ENCODE measurements at places on chromosomes 1 and 21. TPM values are rescaled to one million over a fixed set of nuclear protein-coding genes. Genes with fewer than 3 reads are reported as not detected.

- DNase-seq, result no peak
These were observed 27.2 kb downstream of the AK5 start for GRCh38 chr1:77308889-77309621.

GRCh38 chr1:27027575-27028250 lies 15.1 kb upstream of the TENT5B start:
- DNase-seq, result no peak

- DNase-seq, result no peak
These were observed 22.7 kb downstream of the COL6A1 start for GRCh38 chr21:46004168-46004861.

- DNase-seq, result no peak
These were observed 171.5 kb downstream of the ADSS2 start for GRCh38 chr1:244280201-244280600.

DNA sequence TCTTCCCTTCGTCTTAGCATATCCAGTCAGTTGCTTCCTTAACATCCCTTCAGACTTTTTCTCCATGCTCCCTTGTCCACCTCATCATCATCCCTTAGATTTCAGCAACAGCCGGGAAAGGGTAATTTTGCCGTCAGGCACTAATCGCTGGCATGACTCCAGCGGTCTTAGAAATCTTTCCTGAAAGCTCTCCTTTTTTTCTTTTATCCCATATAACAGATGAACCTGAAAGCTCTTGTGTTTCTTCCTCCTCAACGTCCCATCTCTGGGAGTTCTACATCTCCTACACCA lies 10.4 kb upstream of the BOLA1 start:
- no peak for DNase-seq

DNA sequence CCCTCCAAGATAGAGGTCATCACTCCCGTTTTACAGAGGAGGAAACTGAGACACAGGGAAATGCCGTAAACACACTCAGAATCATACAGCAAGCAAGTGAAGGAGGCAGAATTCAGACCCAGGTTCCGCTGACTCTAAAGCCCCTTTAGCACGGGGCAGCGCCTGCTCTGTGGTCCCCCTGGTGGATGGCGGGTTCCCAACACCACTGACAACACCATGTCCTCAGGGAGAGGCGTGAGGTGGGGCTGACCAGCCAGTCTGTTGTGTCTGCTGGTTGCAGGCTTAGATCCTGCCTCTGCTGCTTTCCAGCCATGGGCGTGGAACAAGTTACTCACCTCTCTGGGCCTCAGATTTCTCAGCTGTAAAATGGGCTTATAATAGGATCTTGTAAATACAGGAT lies 617.3 kb downstream of the MATN1 start:
- DNase-seq, result peak; percentile 73

GRCh38 chr1:21349693-21350092 lies 59.4 kb upstream of the ECE1 start:
- no peak for DNase-seq

- no peak for DNase-seq
These were observed 3.2 kb downstream of the MYOCOS start for GRCh38 chr1:171625225-171625624.

The LRRC47 gene
- total RNA-seq, result 42.4 TPM

The TMPRSS3 gene
- 15.4 TPM for total RNA-seq

The ACTA1 gene
- total RNA-seq, result not detected

The CYP4B1 gene
- 3.3 TPM for total RNA-seq

- DNase-seq, result no peak
These were observed 8.1 kb downstream of the MAN1A2 start for GRCh38 chr1:117375327-117375726.

GRCh38 chr1:112508278-112509004 lies at the start of gene WNT2B:
TSS of gene WNT2B (plus strand) at chr1:112508965. CDS start at chr1:112509263, 298 bp downstream.
- DNase-seq, result peak; percentile 28

DNA sequence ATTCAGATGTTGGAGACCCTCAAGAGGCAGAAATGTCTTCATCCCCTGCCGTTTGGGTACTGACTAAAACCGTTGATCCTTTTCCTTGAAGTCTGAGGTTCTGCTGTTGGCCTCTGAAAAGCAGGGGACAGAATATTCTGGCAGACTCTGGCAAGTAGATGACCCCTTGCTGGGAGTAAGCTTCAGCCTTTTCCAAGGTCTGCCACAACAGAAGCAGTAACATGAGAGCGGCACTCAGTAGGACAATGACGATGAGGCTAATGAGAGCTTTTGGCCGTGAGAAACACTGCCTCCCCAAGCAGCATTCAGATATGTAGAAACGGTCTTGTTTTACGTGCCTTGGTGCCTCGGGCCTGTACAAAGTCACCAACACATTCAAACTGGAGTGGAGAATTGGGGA lies 143.7 kb downstream of the ST6GALNAC5 start:
- DNase-seq, result no peak

GRCh38 chr1:211013346-211014240 lies 120.4 kb downstream of the KCNH1 start:
- no peak for DNase-seq

The PROK1 gene
- not detected for total RNA-seq

GRCh38 chr1:11576109-11576875 lies 77.9 kb downstream of the FBXO2 start:
- DNase-seq, result no peak

GRCh38 chr21:41425954-41426675 lies at the start of gene MX1:
TSS of gene MX1 (plus strand) at chr21:41426239. CDS start at chr21:41432071, 5,832 bp downstream.
- DNase-seq, result peak; percentile 51

DNA sequence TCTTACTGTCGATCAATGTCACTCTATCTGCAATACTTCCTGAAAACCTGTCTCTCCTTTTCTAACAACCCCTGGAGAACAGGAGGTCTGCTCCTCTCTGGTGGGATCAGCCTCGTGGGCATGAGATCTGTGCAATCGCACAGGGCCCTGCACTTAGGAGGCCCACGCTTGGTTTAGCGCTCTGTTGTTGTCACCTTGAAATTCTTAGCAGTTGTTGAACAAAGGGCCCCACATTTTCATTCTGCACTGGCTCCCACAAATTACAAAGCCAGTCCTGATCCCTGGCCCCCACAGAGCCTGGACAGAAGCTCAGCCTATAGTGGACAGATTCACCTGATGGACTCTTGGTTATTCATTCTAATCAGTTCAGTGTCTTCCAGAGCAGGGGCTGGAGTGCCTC lies 18.6 kb downstream of the SPOCD1 start:
- no peak for DNase-seq

The C1QA gene
- total RNA-seq, result 238 TPM

DNA sequence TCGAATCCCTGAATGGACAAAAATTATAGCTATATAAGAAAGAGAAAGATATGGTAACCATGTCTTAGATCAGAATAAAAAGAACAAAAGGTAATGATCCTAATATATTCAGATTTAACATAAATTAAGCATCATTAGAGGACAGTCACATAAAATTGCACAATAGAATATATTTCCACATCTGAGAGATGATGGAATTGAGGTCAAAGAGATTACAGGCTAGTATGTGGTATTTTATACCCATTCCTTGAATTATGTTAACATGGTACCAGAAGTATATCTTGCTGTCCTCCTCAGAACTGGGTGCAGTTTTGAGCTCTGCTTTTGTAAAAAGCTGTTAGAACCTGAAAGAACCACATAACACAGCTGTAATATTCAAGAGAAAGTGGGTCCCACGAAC lies 245.6 kb upstream of the HOOK1 start:
- no peak for DNase-seq

DNA sequence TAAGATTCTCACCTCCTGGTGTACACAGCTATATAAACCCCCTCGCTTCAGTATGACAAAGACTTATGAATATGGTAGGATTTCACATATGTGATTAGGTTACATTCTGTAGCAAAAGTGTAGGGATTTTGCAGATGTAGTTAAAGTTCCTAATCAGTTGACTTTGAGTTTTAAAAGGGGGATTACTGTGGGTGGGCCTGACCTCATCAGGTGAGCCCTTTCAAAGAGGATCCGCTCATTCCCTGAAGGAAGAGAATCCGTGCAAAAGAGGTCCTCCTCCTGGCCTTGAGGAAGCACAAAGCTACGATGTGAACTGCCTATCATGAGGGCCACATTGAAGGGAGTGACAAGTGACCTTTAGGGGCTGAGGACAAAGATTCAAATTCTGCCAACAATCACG lies 30.6 kb upstream of the KAZN start:
- DNase-seq, result no peak

- DNase-seq, result no peak
These were observed 36.8 kb upstream of the RALGPS2 start for GRCh38 chr1:178688244-178688643.

DNA sequence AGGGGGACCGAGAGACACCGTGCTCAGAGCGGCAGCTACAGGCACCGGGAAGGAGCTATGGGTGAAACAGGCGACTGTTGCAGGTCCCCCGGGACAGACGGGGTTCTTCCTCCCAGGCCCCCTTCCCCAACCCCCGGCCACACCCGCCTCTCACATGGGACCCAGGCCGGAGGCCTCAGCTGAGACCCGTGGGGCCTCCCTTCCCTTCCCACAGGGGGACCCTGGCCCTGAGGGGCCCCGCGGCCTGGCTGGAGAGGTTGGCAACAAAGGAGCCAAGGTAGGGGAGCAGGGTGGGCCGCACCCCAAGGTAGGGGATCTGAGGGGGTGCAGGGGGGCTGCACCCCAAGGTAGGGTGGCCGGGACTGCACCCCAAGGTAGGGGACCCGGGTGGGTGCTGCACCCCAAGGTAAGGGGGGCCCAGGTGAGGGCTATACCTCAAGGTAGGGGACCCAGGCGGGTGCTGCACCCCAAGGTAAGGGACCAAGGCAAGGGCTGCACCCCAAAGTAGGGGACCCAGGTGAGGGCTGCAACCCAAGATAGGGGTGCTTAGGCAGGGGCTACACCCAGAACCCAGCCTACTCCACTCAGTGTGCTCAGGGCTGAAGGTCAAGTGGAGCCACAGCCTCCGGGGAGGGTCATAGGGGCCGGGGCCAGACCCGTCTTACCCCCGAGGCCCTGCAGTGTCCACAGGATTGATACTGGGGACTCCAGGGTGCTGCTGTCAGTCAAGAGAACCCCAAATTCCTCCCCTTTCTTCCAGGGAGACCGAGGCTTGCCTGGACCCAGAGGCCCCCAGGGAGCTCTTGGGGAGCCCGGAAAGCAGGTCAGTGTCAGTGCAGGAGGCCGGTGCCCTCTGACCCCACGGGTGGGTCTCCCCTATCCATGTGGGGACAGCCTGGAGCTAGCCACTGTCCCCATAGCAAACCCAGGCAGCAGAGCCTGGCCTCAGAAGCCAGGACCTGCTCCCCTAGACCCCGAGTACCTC lies 22.7 kb downstream of the COL6A2 start:
- DNase-seq, result peak; percentile 6

The KCNQ4 gene
- total RNA-seq, result 1.2 TPM

The LCE1E gene
- not detected for total RNA-seq

The RHCE gene
- total RNA-seq, result 0.44 TPM

- no peak for DNase-seq
These were observed 92.2 kb downstream of the PLXNA2 start for GRCh38 chr1:208151728-208152598.

DNA sequence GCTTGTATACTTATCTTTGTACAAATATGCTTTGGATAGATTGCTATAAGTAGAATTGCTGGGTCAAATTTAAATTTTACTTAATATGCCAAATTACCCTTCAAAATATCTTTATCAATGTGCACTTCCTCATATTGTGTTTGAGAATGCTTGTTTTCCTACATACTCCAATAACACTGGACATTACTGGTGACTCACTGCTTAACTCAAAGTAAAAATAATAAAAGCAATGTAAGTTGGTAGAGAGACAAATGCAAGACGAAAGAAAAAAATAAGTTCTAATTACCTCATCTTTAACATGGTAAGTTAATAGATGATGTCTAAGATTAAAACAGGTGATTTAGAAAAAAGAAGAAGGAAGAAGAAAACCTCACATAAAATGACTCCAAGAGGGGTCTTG lies 7.9 kb upstream of the SH3GLB1 start:
- no peak for DNase-seq

DNA sequence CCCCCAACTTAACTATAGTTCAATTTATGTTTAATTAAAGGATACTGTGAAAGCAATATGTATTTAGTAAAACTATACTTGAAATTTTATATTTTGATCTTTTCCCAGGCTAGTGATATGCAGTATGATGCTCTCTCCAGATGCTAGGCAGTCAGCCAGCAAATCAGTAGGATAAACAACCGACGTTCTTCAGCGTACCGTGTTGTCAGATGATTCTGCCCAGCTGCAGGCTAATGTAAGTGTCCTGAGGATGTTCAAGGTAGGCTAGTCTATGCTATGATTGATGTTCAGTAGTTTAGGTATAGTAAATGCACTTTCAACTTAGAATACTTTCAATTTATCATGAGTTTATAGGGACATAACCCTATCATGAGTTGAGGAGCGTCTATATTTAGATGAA lies 762.6 kb downstream of the MRPL39 start:
- no peak for DNase-seq

- DNase-seq, result no peak
These were observed 28.4 kb downstream of the TMCO4 start for GRCh38 chr1:19771350-19771749.

DNA sequence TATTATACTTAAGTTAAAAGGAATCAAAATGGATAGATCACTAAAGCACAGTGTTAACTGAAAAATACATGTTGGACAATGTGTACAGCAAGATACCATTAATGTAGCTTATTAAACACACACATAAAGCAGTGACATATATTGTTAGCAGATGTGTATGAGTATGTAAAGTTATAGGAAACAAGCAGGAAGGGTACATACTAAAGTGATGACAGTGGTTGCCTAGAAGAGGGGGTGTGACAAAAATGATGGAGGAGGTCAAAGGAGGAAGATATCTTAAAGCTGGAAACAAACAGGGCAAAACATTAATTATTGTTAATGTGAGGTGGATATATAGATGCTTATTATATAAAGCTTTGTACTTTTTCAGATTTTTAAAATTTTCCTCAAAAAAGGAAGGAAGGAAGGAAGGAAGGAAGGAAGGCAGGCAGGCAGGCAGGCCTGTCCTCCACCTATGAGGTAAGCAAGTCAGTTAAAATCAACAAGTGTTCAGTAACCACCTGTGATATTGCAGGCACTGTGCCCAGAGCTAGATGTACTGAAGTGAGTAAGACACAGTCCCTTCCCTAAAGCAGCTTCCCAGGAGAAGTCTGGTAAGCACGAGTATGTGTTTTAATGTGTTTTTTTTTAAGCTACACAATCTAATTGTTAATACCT lies 252.9 kb upstream of the NR5A2 start:
- no peak for DNase-seq

DNA sequence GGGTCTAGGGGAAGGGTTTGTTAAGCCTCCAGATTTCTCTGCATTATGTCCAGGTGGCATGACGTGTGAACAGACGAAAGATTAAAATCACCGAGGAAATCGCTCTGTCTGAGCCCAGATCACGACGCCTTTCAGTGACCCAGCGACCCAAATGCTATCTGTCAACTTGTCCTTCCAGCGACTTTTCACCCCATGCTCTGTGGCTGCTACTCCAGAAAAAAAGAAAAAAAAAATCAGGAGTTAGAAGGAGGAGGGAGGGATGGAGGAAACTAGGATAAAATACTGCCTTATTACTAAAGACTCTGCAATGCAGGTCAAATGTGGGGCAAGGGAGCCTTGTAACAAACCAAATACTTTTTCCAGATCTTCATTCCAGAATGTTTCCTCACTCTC lies 352.0 kb downstream of the NUF2 start:
- DNase-seq, result peak; percentile 68

DNA sequence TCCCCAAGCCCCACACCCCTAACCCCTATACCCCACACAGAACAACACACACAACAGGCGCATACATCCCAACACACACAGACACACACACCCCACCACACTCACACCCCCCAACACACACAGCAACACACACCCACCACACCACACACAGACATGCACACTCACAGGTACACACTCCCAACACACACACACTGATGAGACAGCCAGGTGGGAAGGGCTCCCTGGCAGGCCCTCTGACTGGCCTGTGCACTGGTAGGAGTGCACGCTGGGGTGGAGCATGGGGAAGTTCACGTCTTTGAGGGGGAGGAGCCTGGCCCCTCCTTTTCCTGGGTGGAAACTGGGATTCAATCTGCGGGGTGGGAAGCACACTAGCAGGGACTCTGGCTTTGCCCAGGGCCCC lies 116.7 kb downstream of the RHOU start:
- DNase-seq, result no peak
